ENCODE measurements at places on chromosomes 6 and 20.

DNA sequence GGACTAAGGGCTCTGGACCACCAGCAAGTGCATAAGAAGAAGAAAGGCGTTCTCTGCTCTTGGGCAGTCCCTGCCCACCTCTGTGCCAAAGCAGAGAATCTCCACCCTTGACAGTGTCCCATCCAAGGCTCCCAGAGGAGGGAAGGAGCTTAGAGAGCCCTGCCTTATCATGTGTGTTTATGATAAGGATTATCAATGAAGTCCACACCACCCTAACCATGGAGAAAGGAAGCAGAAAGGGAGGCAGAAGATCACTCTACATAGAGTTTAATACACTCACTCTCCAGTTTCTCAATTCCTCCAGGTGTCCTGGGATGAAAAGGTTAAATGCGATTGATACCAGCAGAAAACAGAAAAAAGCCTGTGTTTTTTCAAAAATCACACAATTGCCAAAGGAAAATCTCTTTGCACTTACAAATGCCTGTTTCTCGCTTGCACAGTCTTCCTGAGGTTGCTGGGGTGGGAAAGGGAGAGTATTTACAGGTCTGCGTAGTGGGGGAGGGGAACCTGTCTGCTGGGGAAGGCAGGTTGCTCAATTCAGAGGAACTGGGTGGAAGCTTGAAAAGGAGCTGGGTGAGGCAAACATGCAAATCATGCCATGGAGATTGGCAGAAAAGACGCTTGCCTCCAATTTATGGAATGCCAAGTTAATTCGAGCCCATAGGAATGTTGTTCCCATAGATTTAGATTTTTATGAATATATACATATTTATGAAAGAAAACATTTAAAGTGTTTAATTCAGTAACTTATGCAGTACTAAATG lies 104.0 kb downstream of the EYA2 start:
- no peak for DNase-seq

DNA sequence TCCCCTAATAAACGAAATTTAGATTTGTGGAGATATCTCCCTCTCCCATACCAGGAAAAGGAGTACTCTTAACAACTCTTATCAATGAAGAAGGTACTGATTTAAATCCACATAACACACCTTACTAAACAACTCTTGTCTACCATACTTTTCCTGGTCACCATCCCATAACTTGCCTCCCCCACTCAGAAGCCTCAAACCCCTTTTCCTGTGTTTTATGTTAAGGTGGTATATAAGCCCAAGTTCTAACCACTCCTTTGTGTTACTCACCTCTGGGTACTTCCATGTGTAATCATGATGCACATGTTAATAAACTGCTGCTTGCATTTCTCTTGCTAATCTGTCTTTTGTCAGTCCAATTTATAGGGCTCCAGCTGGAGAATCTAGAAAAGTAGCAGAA lies 330.7 kb downstream of the CD83 start:
- no peak for DNase-seq

DNA sequence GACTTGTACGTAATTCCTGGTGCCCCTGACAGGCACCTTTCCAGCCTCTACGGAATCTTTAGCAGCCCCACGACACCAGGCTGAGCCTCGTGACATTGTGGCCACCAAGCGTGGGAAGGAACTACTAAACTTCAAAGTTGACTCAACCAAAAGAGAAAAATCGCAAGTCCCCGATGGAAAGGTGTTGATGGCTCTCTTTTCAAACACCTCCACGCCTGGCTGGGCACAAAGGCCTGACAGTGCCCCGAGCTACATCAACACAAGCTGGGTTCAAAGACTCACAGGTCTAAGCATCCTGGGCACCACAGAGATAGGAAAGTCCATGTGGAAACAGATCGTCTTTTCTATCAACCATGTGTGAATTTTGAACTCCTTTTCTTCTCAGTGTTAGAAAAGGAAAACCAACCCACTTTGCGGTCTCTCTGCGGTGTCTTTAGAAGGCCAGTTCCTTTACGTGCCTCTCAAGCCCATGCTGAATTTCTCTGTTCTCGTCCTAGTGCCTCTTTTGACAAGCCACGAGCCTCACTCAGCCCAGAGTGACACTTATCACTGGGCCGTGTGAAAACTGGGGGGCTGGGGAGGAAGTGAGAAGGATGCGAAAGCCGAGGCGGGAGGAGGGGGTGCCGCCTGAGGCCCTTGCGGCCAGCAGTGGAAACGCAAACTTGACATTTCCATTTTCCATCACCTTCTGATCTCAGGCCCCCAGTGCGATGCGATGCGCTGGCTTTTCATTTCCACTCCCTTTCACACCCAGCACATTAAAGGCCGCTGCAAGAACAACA lies 59.4 kb downstream of the GFOD1 start:
- DNase-seq, result no peak

DNA sequence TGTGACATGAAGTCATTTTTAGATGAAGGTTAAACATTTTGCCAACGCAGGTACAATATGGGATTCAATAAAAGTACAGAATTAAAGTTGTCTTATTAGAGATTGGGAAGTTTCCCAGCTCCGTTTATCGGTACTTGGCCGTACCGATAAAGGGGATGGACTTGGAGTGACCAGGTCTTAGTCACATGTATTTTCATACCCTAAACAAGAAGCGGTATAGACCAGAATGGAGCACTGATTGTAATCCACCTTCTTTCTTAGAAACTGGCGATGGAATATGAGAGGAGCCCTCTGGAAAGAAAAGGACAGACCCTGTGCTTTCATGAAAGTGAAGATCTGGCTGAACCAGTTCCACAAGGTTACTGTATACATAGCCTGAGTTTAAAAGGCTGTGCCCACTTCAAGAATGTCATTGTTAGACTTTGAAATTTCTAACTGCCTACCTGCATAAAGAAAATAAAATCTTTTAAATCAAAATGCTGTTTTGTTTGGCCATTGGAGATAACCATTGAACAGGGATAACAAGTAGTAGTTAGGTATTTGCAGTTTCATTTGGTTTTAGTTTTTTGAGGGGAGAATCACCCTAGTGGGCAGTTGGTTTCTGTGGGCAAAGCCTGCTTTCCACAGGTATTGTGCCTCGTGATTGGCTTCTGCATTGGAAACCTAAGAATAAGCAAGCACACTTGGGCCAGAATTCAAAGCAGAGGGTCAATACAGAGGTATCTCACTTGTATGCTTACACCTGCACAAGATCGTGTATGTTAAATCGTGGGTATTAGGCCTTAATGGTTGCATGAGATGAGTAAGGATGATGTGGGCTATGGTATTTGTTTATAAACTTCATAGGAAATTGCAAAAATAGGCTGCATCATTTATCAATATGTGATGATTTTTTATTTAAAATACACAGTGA lies 11.2 kb upstream of the ZNFX1 start:
- DNase-seq, result no peak

GRCh38 chr6:107819964-107820337 lies 4.2 kb downstream of the SCML4 start:
- DNase-seq, result no peak

- DNase-seq, result no peak
These were observed 260.9 kb downstream of the SLC24A3 start for GRCh38 chr20:19473216-19473921.

Measured in C1 segment of cervical spinal cord (tissue), 14 donors.